Progenitor cell of endocrine pancreas (in vitro differentiated cells): ENCODE measurements at places on chromosomes 1 and 21.

GRCh38 chr1:38013227-38013622, 691 bp downstream of the UTP11 start:
- peaks cover 3% of the 10 kb centered on the region for H3K36me3 ChIP-seq
- peak overlapping the region; percentile 99 for H3K27ac ChIP-seq
- peaks cover 8% of the 10 kb centered on the region for H3K4me1 ChIP-seq
- H3K4me3 ChIP-seq: peak overlapping the region; percentile 93

- H3K4me3 ChIP-seq: no peak overlapping the region
- H3K4me1 ChIP-seq: peaks cover 8% of the 10 kb centered on the region
- no peak for DNase-seq
- no peaks in the 10 kb centered on the region for H3K36me3 ChIP-seq
- no peak overlapping the region for H3K27ac ChIP-seq
These were observed 39.4 kb downstream of the KCNJ15 start for GRCh38 chr21:38295997-38296764.

DNA sequence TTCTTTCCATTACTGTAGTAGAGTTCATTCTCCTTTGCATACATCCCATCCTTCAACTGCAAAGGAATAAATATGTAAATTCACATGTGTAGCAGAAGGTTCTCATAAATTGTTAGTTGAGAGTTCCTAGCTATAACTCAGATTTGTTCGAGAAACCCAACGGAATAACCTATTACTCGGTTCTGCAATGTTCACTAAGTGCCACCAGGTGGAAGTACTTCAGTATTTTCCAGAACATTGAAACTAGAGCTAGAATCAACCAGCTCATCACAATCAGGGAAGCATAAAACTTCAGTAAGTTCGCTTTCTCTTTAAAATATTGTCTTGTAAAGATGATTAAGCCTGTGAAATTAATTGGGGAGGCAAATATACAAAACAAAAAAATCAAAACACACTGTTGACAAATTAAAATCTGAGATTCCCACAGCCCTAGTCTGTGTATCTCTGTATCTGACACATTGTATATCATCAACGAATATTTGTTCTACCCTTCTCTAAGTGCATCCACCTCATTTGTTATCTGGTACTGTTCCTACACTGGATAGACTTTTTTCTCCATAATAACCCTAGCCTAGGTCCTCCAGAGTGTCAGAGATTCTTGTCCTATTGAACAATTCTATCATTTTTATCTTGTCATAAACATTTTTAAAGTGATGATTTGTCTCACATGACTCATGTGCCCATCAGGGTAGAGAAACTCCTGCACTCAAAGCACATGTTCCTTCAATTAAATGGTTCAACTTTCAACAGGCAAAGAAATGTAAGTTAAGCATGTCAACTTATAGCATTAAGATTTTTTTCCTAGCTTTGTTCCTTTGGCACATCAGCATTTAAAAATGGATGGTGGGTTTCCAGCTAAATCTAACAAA, 31.9 kb downstream of the MROH9 start:
- peaks cover 24% of the 10 kb centered on the region for H3K27me3 ChIP-seq
- H3K4me1 ChIP-seq: peaks cover 5% of the 10 kb centered on the region
- H3K4me3 ChIP-seq: no peak overlapping the region
- H3K36me3 ChIP-seq: no peaks in the 10 kb centered on the region
- H3K27ac ChIP-seq: no peak overlapping the region

DNA sequence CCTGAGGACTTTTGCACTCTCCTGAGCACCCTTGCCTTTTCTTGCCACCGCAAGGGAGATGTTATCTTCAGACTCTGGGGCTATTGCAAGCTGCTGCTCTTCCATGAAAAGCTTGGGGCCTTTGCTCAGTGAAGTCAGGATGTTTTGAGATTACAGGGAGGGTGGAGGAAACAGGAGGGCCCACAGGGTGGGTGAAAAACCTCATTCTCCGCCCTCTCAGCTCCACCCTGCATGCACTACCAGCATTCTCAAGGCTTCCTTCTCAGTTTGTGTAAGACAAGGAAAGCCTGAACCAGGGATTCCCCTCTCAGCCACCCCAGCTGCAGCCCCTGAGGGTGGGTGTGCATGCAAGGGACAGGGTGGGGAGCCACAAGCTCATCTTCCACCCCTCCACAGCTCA, 25.8 kb upstream of the ZNF648 start:
- H3K4me3 ChIP-seq: no peak overlapping the region
- H3K36me3 ChIP-seq: no peaks in the 10 kb centered on the region
- no peak for DNase-seq
- no peak overlapping the region for H3K27ac ChIP-seq
- peaks cover 3% of the 10 kb centered on the region for H3K27me3 ChIP-seq
